ENCODE measurements at places on chromosomes 3 and 15.

DNA sequence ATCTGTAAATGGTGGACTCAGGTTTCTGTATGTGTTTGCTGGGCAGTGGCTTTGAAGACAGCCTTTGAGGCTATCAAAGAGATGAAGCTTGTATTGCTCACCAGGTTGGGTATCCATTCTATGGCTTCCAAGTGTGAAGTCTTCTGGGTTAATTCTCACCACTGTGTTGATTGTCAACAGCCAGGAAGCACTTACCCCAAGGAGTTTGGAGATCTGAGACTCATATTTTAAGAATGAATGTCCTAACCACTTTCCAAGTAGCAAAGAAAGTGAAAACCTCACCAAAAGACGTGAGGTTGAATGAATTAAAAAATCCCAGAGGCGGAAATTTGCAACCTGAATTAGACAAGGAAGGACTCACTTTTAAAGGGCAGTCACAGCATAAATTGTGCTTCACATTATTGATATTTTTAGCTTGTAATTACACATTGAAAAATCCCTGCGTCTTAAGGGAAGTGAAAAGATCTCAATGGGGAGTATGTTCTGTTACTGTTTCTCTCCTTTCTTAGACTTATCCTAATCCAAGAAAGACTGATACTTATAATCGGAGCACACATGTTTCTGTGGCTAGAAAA lies 304.0 kb upstream of the TPRG1 start:
- peak; percentile 21 for DNase-seq

- no peak for DNase-seq
Observed at GRCh38 chr15:47857776-47858167, 140.5 kb downstream of the SEMA6D start.

DNA sequence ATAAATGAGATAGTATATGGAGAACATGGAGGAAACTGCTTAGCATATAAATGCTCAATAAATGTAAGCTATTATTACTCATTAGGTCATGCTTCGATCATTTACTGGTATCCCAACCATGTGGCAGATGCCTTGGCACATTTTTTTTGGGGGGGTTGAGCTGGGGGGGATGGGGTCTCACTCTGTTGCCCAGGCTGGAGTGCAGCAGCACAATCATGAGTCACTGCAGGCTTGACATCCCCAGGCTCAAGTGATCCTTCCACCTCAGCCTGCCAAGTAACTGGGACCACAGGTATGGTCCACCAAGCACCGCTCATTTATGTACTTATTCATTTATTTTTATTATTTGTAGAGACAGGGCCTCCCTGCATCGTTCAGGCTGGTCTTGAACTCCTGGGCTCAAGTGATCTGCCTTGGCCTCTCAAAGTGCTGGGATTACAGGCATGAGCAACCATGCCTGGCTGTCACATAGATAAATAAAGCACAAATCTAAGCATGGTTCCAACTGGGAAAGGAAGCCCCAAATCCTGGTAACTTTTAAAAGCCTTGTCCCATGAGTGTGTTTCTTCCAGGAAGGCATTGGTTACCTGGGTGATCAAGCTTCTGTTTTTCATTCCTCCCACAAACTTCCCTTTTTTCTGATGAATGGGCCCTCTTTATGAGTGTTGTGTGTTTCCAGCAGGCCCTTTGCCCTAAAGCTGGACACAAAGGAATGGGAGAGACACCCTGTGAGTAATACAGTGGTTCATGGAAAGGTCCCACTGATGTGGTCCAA lies 147.4 kb upstream of the UMPS start:
- DNase-seq, result no peak

- DNase-seq, result no peak
Observed at GRCh38 chr15:83993591-83993990, 242.0 kb upstream of the GOLGA6L4 start.

DNA sequence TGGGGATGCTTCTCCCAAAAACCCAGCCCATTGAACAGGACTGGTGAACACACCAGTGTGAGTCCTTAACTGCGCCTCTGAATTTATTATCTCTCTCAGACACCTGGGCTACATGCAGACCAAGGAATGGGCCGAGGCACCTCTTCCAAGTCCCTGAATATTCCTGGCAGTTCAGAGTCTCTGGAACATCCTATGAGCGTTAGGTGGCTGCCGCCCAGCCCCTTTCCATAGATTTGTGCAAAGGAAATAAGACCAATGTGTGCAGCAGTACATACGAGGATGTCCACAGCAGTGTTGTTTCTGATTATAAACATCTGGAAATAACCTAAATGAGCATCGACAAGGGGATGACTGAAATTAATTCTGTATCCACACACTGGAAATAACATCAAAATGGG lies 104.9 kb upstream of the RPL32 start:
- no peak for DNase-seq

DNA sequence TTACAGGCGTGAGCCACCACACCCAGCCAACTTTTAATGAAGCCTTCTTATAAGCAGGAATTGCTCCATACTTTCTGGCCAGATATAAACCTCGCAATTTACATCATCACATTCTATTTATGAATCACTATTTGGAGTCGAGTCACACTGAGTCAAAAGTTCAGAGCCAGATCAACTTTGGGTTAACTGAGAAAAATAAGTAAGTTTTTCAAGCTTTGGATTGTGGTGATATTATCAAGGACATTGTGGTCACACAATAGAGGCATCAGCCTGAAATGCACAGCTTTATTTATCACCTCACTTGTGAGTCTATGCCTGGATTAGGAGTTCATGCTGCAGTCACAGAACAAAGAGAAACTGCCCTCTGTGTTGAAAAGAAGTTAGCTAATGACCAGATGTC lies 1163.5 kb downstream of the ROBO1 start:
- peak; percentile 59 for DNase-seq

Data from fibroblast of skin of scalp (primary cell).